ENCODE measurements at places on chromosomes 12 and 14. TPM values are rescaled to one million over a fixed set of nuclear protein-coding genes. Genes with fewer than 3 reads are reported as not detected.

The STON2 gene
- total RNA-seq = 0.91 TPM

The DNAJC22 gene
- total RNA-seq = 19.7 TPM

The FGD6 gene
- total RNA-seq = 17.5 TPM

The KLRG1 gene
- total RNA-seq = 1.8 TPM

The BDKRB2 gene
- 3.2 TPM for total RNA-seq

The SLC6A13 gene
- 0.11 TPM for total RNA-seq

All from A549 treated with RU486 at 1 μM for 4 hours (cell line).